ENCODE measurements at places on chromosomes 5 and 9.

GRCh38 chr9:108156270-108156998, 666.9 kb upstream of the KLF4 start:
- H3K27me3 ChIP-seq: no peaks in the 10 kb centered on the region
- no peak overlapping the region for H3K27ac ChIP-seq
- H3K36me3 ChIP-seq: no peaks in the 10 kb centered on the region
- H3K4me3 ChIP-seq: no peak overlapping the region
- DNase-seq: no peak
- H3K4me1 ChIP-seq: peaks cover 2% of the 10 kb centered on the region

GRCh38 chr9:82590845-82591244, 472.1 kb downstream of the RASEF start:
- no peaks in the 10 kb centered on the region for H3K36me3 ChIP-seq
- no peak for DNase-seq
- no peak overlapping the region for H3K4me3 ChIP-seq

- peaks cover 6% of the 10 kb centered on the region for H3K27me3 ChIP-seq
- no peak for DNase-seq
- H3K27ac ChIP-seq: no peak overlapping the region
- no peak overlapping the region for H3K4me3 ChIP-seq
These were observed 245.8 kb upstream of the GAS1 start for GRCh38 chr9:87193151-87193550.

DNA sequence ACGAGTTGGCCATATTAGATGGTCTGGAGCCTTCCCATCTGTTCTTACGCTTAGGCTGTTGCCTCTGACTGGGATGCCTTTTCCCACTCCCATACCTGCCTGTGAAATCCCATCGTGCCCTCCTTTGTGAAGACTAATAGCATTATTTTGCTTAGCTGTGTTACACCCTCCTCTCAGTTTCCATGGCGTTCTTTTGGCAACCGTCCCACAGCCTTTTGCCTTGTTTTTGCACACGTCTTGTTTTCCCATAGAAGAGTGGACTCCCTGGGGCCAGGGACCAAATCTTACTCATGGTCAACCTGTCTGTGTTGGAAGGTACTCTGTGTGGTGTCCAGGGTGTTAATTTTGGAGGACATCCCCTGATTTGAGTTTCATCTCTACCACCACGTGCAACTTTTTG, 242.1 kb downstream of the HSPA4 start:
- H3K27me3 ChIP-seq: no peaks in the 10 kb centered on the region
- H3K27ac ChIP-seq: no peak overlapping the region
- no peaks in the 10 kb centered on the region for H3K36me3 ChIP-seq

GRCh38 chr9:116160676-116161571, 7.3 kb downstream of the PAPPA start:
- no peak overlapping the region for H3K27ac ChIP-seq
- H3K4me3 ChIP-seq: no peak overlapping the region
- H3K4me1 ChIP-seq: peaks cover 10% of the 10 kb centered on the region
- H3K36me3 ChIP-seq: no peaks in the 10 kb centered on the region

- no peaks in the 10 kb centered on the region for H3K27me3 ChIP-seq
- H3K4me1 ChIP-seq: peaks cover 100% of the 10 kb centered on the region
- no peak for DNase-seq
These were observed 3.2 kb upstream of the AKNA start for GRCh38 chr9:114390952-114391351.

GRCh38 chr5:124671193-124671592, 75.2 kb downstream of the ZNF608 start:
- no peaks in the 10 kb centered on the region for H3K27me3 ChIP-seq
- no peak for DNase-seq
- H3K36me3 ChIP-seq: no peaks in the 10 kb centered on the region
- H3K4me3 ChIP-seq: no peak overlapping the region

DNA sequence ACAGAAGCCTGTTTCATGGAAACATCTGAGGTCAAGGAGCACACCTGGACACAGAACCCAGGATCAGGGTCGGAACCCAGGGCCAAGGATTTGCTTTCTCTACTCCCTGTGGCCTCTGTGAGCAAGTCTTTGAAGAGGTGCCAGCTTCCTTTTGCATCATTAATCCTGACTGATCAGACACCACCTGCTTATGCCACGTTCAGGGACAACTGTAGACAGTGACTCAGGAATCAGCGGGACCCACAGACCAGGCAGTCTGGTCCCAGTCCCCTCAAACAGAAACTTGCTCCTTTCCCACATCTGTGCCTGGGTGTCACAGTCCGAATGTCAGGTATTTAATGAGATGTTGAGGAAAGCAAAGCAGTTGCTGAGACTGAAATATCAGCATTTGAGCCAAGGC, 154.8 kb downstream of the SGCD start:
- no peaks in the 10 kb centered on the region for H3K36me3 ChIP-seq
- no peak overlapping the region for H3K27ac ChIP-seq
- no peaks in the 10 kb centered on the region for H3K27me3 ChIP-seq
- H3K4me3 ChIP-seq: no peak overlapping the region

DNA sequence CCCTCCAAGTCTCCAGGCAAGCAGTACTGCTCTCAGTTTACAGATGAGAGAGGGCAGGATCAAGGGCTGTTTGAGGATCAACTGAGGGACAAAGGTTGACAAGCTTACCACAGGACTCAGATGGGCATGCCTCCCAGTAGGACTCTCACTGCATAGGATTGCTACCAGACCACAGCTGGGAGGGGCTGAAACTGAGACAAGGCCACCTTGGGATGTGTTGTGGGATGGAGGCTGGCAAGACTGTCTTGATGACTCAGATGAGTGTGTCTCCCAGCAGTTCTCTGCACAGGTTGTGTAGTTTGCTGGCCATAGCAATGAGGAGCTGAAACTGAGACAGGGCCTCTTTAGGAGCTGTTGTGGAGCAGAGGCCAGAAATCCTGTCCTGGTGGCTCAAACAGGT, 222.2 kb upstream of the IRX1 start:
- H3K27ac ChIP-seq: no peak overlapping the region
- no peaks in the 10 kb centered on the region for H3K36me3 ChIP-seq
- H3K4me1 ChIP-seq: no peaks in the 10 kb centered on the region
- H3K4me3 ChIP-seq: no peak overlapping the region
- no peaks in the 10 kb centered on the region for H3K27me3 ChIP-seq
- no peak for DNase-seq

GRCh38 chr9:121601194-121601593, 50.2 kb upstream of the DAB2IP start:
- H3K36me3 ChIP-seq: no peaks in the 10 kb centered on the region
- H3K27ac ChIP-seq: no peak overlapping the region
- H3K4me1 ChIP-seq: peaks cover 33% of the 10 kb centered on the region
- peaks cover 18% of the 10 kb centered on the region for H3K27me3 ChIP-seq
- no peak for DNase-seq

- no peaks in the 10 kb centered on the region for H3K27me3 ChIP-seq
- no peaks in the 10 kb centered on the region for H3K36me3 ChIP-seq
- peaks cover 25% of the 10 kb centered on the region for H3K4me1 ChIP-seq
- DNase-seq: no peak
- H3K27ac ChIP-seq: no peak overlapping the region
These were observed 8.7 kb downstream of the HMGCS1 start for GRCh38 chr5:43304525-43304924.

- DNase-seq: no peak
- no peak overlapping the region for H3K27ac ChIP-seq
- no peaks in the 10 kb centered on the region for H3K4me1 ChIP-seq
These were observed 574.5 kb downstream of the PRELID2 start for GRCh38 chr5:145260670-145261069.

- H3K4me3 ChIP-seq: no peak overlapping the region
- no peaks in the 10 kb centered on the region for H3K27me3 ChIP-seq
- no peaks in the 10 kb centered on the region for H3K4me1 ChIP-seq
- H3K36me3 ChIP-seq: no peaks in the 10 kb centered on the region
- no peak overlapping the region for H3K27ac ChIP-seq
- DNase-seq: no peak
These were observed 87.3 kb downstream of the CDKN2A start for GRCh38 chr9:21906881-21907280.

GRCh38 chr5:133930061-133930812, 38.2 kb downstream of the C5orf15 start:
- peak overlapping the region; percentile 27 for H3K4me3 ChIP-seq
- no peak for DNase-seq

- no peaks in the 10 kb centered on the region for H3K27me3 ChIP-seq
- H3K36me3 ChIP-seq: peaks cover 16% of the 10 kb centered on the region
- DNase-seq: no peak
- no peak overlapping the region for H3K27ac ChIP-seq
- H3K4me1 ChIP-seq: peaks cover 16% of the 10 kb centered on the region
- H3K4me3 ChIP-seq: no peak overlapping the region
These were observed 41.3 kb upstream of the ITGA2 start for GRCh38 chr5:52947851-52948250.

DNA sequence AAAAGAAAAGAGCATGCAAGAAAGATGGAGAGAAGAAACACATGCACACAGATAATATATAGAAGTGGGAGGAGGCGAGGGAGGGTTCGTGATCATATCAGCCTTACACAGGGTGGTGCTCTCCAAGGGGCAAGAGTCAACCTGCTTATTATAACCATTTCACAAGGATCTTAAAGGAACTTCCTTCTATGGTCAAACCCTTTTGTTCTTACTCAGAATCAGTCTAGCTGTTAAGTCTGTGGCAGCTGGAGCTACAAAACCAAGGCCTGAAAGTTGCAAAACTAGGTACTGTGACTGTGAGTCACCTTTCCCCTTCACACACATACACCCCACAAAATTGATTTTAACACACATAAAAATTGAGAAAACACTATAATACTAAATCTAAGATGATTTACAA, 18.5 kb upstream of the ERMP1 start:
- peaks cover 6% of the 10 kb centered on the region for H3K4me1 ChIP-seq
- H3K4me3 ChIP-seq: no peak overlapping the region
- no peak overlapping the region for H3K27ac ChIP-seq
- no peaks in the 10 kb centered on the region for H3K27me3 ChIP-seq
- no peaks in the 10 kb centered on the region for H3K36me3 ChIP-seq
- DNase-seq: no peak

DNA sequence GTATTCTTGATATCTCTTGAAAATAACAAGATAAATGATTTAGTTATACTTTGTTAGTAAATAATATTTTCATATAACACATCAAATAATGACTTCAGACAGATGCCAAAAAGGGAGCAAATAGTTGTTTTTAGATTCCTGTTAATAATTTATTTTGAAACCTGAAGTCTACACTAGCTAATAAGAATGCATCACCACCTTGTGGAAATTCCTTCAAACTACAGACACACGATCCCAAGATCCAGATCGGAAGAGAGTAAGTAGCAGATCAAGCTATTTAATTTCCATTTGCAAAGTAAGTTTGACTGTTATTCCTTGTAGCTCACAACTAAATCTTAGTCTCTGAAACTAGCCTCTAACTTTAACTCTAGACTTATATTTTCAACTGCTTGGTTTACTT, 35.5 kb upstream of the ISL1 start:
- no peak overlapping the region for H3K27ac ChIP-seq
- no peak overlapping the region for H3K4me3 ChIP-seq
- DNase-seq: no peak
- no peaks in the 10 kb centered on the region for H3K36me3 ChIP-seq
- H3K4me1 ChIP-seq: no peaks in the 10 kb centered on the region

DNA sequence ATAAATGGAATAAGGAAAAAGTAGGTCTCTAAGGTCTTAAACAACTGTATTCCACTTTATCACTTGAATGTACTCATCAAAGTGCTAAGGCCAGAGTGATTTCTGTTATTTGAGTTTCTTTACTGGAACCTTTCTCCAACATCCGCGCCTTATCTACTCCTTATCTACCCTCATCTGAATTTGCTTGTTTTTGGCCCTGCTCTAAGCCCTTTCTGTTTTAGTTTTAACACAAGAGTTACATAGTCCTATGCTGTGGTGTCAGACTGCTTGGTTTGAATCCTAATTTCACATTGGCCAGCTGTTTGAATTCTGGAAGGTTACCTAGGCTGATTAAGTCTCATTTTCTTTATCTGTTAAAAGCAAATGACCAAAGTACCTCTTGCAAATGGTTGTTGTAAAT, 128.3 kb downstream of the PCSK5 start:
- no peaks in the 10 kb centered on the region for H3K36me3 ChIP-seq
- H3K4me1 ChIP-seq: peaks cover 7% of the 10 kb centered on the region
- H3K4me3 ChIP-seq: no peak overlapping the region
- H3K27ac ChIP-seq: peak overlapping the region; percentile 22
- no peaks in the 10 kb centered on the region for H3K27me3 ChIP-seq

DNA sequence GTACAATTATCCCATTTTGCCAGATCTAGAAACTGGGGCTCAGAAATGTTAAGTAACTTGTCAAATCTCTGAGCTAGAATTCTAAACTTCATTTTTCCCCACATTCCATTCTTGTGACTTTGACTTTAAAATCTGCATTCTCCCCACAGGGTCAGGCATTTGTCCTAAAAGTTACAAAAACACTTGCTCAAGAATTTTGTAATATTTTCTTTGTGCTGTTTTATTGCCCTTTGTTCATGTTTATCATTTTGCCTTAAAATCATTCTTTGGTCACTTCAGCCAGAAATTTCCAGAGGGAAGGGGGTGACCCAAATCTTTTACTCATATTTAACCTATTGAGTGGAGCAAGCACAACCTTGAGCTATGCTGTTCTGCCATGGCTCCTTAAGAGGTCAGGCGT, 120.1 kb upstream of the CCL21 start:
- no peaks in the 10 kb centered on the region for H3K27me3 ChIP-seq
- DNase-seq: no peak
- no peaks in the 10 kb centered on the region for H3K36me3 ChIP-seq
- no peaks in the 10 kb centered on the region for H3K4me1 ChIP-seq

- no peaks in the 10 kb centered on the region for H3K27me3 ChIP-seq
- H3K4me3 ChIP-seq: no peak overlapping the region
- H3K36me3 ChIP-seq: no peaks in the 10 kb centered on the region
These were observed 64.0 kb upstream of the STC2 start for GRCh38 chr5:173392172-173392571.

DNA sequence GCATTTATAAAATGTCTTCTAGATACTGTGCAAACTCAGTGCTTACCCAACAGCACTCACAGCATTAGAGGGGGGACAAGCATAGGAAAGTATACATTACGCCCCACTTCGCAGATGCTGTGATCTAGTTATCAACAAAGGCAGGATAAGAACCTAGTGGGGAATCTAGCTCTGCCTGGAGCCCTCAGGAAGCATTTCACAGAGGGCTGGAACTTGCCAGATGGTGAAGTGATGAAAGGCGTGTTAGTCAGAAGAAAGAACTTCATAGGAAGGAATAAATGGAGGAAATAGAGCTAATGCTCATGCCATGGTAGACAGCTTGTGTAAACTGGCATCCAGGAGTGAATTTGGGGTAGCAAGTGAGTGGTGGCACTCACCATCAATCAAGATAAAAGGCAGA, 25.8 kb downstream of the DIRAS2 start:
- no peak overlapping the region for H3K27ac ChIP-seq
- H3K4me3 ChIP-seq: no peak overlapping the region
- no peaks in the 10 kb centered on the region for H3K27me3 ChIP-seq

- no peaks in the 10 kb centered on the region for H3K4me1 ChIP-seq
- H3K36me3 ChIP-seq: no peaks in the 10 kb centered on the region
- no peak overlapping the region for H3K4me3 ChIP-seq
- H3K27ac ChIP-seq: no peak overlapping the region
- no peaks in the 10 kb centered on the region for H3K27me3 ChIP-seq
These were observed 42.7 kb upstream of the SMIM15 start for GRCh38 chr5:61205013-61205412.

DNA sequence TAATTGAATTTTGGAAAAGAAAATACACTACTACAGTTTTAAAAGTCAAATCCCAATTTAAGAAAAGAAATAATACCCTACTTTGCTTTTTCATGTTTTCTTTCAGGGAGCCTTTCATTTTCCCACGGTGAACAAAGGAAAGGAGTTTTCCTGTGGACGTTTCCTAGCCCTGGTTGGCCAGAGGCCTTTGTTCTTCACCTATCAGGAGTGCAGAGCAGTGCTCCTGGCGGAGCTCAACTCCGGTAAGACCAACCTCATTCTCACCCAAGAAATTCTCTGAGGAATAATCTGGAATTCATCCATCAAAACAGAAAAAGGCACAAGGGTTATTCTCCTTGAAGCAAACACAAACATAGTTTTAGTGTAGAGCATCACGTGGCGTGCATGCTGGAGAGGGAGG, 248.9 kb downstream of the ADGRV1 start:
- no peak for DNase-seq
- no peak overlapping the region for H3K4me3 ChIP-seq
- H3K4me1 ChIP-seq: no peaks in the 10 kb centered on the region
- H3K27ac ChIP-seq: no peak overlapping the region

Measured in lower lobe of right lung (tissue), 2 donors.